T-helper 9 cell (primary cell): ENCODE measurements at places on chromosomes 3 and 15.

DNA sequence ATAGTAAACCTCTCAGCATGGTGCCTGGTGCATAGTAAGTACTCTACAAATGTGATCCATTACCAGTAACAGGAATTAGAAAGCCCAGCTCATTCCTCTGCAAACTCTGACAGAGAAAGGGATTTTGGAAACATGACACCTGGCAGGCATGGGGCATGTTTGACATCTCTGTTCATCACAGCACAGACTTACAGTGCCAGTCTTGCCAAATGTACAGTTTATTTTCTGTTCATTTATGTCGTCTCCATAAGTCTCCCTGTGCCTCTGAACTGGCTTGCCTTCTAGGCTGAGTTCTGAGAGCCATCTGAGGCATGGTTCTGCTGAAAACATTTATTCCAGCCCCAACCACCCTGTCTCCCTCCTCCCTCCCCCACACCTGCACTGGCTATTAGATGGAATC lies 67.0 kb upstream of the CTDSPL start:
- DNase-seq: no peak

GRCh38 chr15:33882921-33883320 lies 85.4 kb upstream of the CHRM5 start:
- DNase-seq: no peak

DNA sequence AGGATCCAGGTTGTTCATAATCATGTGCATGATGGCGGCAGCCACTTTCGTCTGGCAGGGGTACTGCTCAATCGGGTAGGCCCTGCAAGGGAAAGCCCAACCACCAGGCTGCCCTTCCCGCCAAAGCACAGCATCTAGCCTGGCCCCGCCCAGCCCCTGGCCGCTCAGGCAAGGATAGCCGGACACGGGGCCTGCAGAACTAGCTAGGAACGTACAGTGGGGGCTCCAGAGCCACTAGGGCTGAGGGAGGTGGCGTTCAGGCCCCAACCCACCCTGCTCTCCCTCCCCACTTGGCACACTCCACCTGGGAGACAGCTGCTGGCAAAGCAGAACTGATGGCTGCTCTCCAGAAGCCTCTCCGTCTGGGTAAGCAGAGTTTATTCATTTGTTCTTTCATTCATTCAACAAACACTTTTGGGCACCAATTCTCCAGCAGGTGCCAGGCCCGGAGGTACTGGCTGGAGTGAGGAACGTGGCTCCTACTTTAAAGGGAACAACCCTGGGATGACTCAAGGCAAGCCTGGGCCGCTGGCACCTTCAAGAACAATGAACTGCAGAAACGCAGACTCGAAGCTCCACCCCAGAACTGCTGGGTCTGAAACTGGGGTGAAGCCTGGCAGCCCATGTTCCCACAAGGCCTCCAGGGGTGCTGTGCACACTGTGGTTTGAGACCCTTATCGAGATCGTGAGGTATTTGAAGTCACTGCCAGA lies 7.8 kb downstream of the UROC1 start:
- no peak for DNase-seq

GRCh38 chr3:86645756-86646155 lies 345.2 kb downstream of the VGLL3 start:
- no peak for DNase-seq

DNA sequence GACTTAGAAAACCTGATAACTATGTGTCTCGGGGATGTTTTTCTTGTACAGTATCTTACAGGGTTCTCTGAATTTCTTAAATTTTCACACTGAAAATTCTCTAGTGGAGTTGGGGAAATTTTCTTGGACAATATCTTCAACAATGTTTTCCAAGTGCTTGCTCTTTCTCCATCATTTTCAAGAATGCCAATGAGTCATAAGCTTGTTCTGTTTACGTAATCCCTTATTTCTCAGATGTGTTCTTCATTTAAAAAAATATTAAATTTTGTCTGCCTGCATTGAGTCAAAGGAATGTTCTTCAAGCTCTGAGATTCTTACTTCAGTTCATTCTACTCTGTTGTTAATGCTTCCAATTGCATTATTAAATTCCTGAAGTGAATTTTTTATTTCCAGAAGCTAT lies 21.9 kb upstream of the PLSCR2 start:
- no peak for DNase-seq

DNA sequence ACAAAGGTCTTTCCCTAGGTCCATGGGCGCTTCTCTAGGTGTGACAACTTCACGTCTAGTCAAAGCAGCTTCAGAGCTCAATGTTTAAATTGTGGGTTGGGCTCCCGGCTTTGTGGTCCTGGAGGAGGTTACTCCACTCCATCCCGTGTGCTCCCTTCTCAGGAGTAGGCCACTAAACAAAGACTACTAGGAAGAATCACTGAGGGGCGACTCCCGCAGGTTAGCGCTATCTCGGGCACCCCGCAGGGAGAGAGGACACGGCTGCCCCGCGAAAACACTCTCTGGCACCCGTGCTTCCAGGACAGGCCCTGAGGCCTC lies 500 bp downstream of the PARP6 start:
- no peak for DNase-seq

DNA sequence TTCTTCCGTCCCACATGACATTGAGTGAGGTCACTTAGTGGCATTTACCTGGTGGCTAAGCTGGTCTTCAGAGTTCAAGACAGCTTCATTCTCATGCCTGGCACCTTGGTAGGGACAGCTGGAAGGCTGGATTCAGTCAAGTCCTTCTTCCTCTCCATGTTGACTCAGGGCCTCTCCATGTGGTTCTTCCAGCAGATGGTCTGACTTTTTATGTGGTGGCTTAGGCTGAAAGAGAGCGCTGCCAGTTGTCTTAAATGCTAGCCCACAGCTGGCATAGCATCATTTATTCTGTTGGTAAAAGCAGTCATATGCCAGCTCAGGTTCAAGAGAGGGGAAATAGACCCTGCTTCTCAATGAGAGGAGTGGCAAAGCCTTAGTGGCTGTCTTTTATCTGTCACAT lies 53.0 kb upstream of the CTDSPL start:
- no peak for DNase-seq

- DNase-seq: no peak
These were observed 35.2 kb downstream of the CPN2 start for GRCh38 chr3:194315965-194316361.
